CD4-positive, alpha-beta T cell treated with Interleukin-12 subunit alpha and Interleukin-12 subunit beta, for 1 hour (primary cell): ENCODE measurements at places on chromosomes 7 and 10.
A peak's percentile ranks its signal among the peaks of the same experiment; 100 is the strongest.

GRCh38 chr7:44461387-44461786 is 29.1 kb downstream of the NUDCD3 start:
- peak; percentile 18 for DNase-seq

DNA sequence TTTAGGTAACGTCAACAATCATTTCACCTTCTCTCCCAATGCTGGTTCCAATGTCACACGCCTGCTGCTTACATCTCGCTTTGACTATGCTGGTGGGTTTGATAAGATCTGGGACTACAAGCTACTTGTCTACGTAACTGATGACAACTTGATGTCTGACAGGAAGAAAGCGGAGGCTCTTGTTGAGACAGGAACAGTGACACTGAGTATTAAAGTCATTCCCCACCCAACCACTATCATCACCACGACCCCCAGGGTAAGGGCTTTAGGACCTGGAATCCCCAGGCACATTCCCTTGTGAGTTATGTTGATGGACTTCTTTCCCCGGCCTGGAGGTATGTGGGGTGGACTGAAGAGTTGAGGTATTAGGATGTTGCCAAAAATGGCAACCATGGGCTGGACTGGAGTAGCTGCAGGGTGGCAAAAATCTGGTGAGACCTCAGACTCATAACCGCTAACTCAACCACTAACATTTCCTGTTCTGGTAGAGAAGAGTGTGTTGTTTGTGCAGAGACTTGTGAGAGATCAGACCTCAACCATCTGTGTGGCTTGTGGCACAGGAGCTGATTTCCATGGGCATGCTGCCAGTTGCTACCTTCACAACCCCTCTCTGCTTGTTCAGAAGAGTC is 59.2 kb downstream of the CDHR3 start:
- DNase-seq: peak; percentile 80

- no peak for DNase-seq
These were observed 127.6 kb upstream of the CHST15 start for GRCh38 chr10:124220971-124221355.

DNA sequence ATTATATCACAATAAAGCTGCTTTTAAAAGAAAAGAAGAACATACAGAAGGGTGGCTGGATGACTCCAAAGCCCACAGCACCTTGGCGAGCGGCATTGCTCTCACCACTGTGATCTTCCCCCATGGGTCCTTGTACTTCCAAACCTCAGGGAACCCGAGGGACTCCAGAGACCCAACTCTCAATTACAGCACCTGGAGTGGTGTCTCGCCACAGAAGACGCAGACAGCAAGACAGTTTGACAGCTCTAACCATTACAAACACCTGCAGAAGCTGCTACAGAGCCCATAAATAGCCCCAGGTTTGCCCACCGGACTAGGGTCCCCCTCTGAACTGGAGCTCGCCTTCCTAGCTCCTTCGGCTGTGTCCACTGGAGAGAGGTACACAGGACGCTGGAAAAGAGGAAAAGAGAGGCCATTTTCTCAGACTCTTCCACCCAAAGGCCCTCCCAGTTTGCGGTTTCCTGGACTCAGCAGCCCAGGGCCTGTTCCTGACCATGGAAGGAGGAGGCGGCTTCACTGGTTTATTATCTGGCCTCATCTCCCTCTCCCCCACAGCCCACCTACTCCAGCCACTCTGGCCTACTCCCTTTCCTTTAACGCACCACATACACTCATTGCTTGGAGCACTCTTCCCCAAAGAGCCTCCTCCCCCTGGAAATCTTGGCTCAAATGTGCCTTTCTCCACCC is 1.9 kb downstream of the PIK3AP1 start:
- no peak for DNase-seq

GRCh38 chr10:76430061-76430645 is 998.7 kb downstream of the LRMDA start:
- DNase-seq: no peak

GRCh38 chr7:91569728-91570457 is 305.7 kb downstream of the FZD1 start:
- no peak for DNase-seq
